ENCODE measurements at places on chromosomes 12 and 14.

DNA sequence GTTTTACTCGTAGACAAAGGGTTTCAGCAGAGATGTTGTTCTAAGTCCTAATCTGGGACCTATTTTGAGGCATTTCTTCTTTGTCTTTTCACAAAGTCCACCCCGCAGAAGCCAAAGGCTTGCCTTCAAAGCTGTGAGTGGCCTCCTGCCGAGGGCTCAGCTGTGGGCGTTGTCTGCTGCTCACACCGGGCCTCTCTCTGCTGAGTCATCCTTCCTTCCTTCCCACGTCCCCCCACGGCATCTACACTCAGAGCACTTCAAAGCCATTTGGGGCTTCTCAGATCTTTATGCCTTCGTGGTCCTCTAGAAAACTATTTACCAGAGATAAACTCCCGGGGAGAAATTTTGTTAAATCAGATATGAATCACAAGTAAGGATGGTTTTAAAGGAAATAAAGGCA, 115.9 kb upstream of the TMPO start:
- peak; percentile 77 for DNase-seq

GRCh38 chr12:132146098-132146497, 1.8 kb downstream of the NOC4L start:
- no peak for DNase-seq

DNA sequence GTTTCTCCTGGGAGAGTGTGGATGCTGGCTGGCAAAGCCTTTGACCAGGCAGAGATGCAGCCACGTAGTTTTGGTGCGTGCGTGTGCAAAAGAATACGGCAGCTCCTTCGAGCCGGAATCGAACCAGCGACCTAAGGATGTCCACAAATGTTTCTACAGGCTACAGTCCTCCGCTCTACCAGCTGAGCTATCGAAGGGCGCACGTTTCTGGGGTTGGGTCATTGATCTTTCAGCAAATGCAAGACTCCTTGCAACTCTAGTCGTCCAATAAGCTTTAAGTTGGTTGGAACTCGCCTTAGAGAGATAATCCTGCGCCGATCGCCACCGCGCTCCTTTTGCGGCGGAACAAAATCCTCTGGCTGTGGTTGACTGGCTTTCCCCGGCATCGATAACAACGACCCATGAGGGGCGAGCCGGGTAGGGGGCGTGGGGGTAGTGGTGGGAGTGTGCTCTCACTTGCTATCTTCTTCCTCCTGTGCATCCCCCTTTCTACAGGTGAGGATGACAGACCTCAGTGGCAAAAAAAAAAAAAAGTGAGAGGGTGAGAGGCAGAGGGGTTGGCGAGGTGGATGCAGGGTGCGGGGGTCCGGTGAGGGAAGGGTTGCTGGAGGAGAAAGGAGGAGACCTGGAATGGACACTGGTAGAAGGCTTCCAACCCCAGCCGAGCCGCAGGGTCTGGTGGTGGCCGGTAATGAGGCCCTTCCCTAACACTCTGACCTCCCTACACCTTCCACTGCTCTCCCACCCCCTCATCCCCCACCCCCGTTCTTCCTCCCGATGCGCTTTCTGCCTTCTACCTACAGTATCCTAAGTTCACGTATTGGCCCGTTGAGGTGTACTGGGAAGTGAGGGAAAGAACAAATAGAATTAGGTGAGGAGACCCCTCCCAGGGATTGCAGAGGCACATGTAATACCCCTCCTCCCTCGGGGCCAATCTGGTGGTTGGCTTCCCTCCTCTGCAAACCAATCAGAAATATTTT, 11.8 kb upstream of the OR6S1 start:
- peak; percentile 86 for DNase-seq

DNA sequence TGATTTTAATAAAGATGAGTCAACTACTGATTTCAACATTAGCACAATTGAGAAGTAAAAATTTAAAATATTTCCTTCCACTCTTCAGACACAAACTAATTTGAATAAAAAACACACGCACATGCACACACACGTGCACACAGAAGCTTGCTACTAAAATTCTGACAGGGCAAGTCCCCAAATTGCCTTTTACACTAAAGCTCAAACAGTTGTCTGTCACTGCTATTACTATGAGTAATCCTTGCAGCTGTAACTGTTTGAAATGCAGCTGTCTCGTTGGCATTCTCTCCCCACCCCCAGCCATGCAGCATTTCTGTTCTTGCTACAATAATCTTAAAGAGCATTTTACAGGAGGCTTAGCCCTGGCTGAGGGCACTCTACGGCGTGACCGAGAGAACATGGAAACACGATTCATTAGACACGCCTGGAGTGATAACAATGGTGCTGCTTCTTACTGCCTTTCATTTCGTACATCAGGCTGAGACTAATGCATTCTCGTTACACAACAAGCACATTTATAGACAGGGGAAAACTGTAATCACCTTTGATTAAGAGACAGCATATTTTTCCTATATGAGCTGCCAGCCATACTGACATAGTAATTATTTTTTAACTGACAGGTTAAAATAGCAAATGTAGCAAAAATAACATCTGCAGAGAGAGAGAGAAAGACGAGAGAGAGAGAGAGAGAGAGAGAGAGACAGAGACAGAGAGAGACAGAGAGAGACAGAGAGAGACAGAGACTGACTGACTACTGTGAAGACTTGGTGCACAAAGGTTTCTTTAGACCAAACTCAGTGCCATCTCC, 153.8 kb downstream of the MED13L start:
- peak; percentile 61 for DNase-seq

DNA sequence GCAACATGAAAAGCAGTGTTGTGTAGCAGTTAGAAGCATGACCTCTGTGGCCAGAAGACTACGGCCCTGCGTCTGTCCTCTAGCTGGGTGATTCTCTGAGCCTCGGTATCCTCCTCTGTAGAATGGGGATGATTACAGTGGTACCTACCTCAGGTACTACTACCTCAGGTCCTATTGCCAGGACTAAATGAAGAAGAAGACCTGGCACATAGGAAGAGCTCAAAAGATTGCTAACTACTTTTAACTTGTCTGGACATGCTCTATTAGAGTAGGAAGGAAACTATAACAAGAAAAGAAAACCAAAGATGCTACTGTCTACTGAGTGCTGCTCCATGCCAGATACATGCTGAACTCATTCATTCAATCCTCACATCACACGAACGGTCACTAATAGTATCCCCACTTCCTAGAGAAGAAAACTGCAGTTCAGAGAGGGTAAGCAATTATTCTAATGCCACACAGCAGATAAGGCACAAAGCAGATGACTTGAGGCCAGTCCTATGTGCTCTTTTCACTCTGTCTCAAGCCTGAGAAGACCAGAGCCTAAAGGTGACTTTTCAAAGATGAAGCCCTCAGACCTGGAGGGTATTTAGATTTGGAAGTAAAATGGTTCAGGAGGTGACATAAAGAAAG, 108.1 kb upstream of the HIF1A start:
- DNase-seq, result no peak

- no peak for DNase-seq
Measured at GRCh38 chr12:26246483-26247164, 51.3 kb downstream of the SSPN start.

GRCh38 chr14:93346926-93347721, at the start of gene COX8C:
TSS of gene COX8C (plus strand) at chr14:93347182. CDS start at chr14:93347269, 87 bp downstream.
- DNase-seq, result no peak

Data from activated CD4-positive, alpha-beta T cell treated with anti-CD3 and anti-CD28 coated beads for 48 hours (primary cell).